ENCODE measurements at places on chromosomes 4 and X. TPM values are rescaled to one million over a fixed set of nuclear protein-coding genes. Genes with fewer than 3 reads are reported as not detected.
A peak's percentile ranks its signal among the peaks of the same experiment; 100 is the strongest.

DNA sequence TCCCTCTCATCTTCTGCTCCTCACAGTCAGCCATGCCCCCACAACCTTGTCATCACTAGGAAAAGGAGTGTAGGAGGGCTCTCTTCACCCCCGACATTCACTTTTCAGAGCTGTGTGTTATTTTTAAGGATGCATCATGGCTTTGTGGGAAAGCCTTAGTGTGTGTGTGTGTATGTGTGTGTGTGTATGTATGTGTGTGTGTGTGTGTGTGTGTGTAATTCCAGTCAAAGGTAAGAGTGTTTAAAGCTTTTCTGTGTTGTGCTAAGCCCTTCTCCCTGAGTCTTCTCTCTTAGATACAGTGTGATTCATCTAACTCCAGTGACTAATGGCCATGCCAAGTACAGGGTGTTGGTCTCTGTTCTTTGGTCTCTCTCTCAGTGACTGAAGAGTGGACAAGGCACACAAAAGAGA is 76.6 kb downstream of the CHIC2 start:
- H3K4me1 ChIP-seq, result peaks cover 5% of the 10 kb centered on the region
- no peak overlapping the region for H3K27ac ChIP-seq
- no peak overlapping the region for H3K4me3 ChIP-seq
- no peak for DNase-seq

- no peak overlapping the region for H3K4me3 ChIP-seq
- no peak overlapping the region for H3K27ac ChIP-seq
- no peaks in the 10 kb centered on the region for H3K36me3 ChIP-seq
- no peaks in the 10 kb centered on the region for H3K27me3 ChIP-seq
These were observed 91.3 kb upstream of the MAGEC2 start for GRCh38 chrX:142296421-142296820.

DNA sequence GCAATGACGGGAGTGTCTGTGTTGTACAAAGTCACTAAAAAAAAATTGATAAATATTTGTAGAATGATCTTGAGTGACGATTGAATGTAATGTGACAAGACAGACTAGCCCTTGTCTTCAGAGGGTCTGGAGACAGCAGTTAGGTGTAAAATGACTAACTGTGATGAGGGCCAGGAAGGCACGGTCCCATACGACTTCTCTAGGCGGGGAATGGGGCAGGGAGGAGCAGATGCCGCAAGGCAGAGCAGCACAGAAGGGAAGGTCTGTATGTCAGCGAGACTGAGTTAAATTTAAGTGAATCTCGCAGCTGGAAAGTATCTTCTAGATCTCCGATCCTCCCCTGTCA is 405 bp downstream of the CENPE start:
- DNase-seq, result no peak
- H3K27ac ChIP-seq, result peak overlapping the region; percentile 99
- H3K4me3 ChIP-seq, result peak overlapping the region; percentile 92
- H3K36me3 ChIP-seq, result no peaks in the 10 kb centered on the region

DNA sequence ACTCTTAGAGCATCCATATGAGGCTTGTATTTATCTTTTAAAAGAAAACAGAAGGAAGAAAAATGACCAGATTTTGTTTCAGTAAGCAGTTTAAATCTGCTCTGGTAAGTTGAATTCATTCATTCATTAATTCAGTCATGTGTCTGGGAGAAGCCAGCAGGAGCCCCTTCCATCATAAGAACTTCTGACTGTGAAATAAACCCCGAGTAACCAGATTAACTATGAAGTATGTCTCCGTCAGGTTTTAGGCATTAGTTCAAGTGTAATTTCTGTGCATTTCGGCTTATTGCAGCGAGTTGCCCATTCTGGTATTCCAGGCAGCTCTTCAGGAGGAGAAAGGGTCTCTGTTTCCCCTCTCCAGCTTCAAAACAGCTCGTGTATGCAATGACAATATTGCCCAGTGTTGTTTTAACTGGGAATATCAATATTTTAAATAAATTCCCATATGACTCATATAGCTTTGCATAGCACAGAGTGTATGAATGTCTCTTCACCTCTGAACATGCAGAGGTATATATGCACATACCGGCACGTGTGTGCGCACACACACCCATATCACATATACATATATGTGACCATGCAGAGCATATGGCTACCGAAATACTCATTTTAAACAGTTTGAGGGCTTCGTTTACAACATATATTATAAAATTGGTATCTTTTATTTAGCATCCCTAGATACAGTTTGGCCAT is 255.3 kb downstream of the BCOR start:
- H3K4me1 ChIP-seq, result no peaks in the 10 kb centered on the region
- no peaks in the 10 kb centered on the region for H3K36me3 ChIP-seq
- H3K27me3 ChIP-seq, result no peaks in the 10 kb centered on the region
- DNase-seq, result no peak
- H3K27ac ChIP-seq, result no peak overlapping the region

- no peaks in the 10 kb centered on the region for H3K27me3 ChIP-seq
- no peaks in the 10 kb centered on the region for H3K36me3 ChIP-seq
- H3K4me3 ChIP-seq, result no peak overlapping the region
- DNase-seq, result peak; percentile 47
These were observed 15.1 kb upstream of the GABRA2 start for GRCh38 chr4:46404981-46405380.

DNA sequence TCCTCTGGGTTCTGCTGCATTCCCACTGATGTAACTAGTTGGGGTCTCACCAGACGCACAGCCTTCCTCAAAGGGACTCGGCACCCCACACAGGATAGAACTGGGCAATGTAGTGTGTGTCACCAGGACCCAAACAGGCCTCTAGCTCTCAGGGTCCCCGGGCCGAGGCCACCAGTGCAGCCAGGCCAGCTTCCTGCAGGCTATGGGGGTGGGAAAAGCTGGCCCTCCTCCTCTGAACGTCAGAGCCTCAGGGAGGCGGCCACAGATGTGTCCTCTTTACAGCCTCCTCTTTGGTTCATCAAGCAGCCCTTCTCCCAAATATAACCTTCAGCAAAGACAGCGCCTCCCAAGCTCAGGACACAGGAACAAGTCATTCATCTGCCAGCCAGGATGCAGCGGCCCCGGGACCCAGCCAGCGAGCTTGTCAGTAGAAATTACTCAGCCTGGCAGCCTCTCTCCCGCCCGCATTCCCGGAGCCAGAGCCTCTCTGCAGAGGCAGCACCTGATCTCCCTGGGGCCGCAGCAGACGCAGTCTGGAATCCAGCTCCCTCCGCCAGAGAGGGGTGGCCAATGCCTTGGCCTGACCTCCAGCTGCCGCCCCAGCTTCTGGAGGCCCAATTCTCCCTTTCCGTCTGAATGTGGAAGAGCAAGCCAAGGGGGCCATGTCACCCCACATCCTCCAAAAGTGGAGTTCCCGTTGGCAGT is 288.5 kb downstream of the FBXW7 start:
- no peaks in the 10 kb centered on the region for H3K27me3 ChIP-seq
- H3K27ac ChIP-seq, result no peak overlapping the region
- no peak overlapping the region for H3K4me3 ChIP-seq
- H3K36me3 ChIP-seq, result no peaks in the 10 kb centered on the region

NEUROG2 gene
- not detected for total RNA-seq

ADH1C gene
- total RNA-seq, result 0.23 TPM

GLUD2 gene
- total RNA-seq, result 1.3 TPM

GLRA2 gene
- total RNA-seq, result not detected

BMPR1B gene
- total RNA-seq, result 8.7 TPM

NUP62CL gene
- 1.5 TPM for total RNA-seq

KLB gene
- 2.2 TPM for total RNA-seq
